SHP77 treated with DMSO at 0.1 percent for 48 hours (cell line): ENCODE measurements at places on chromosomes 5 and 9.

- DNase-seq: no peak
Observed at GRCh38 chr5:38926121-38926520, 80.3 kb downstream of the OSMR start.

- DNase-seq: no peak
Observed at GRCh38 chr5:132110930-132111329, 37.3 kb downstream of the CSF2 start.

DNA sequence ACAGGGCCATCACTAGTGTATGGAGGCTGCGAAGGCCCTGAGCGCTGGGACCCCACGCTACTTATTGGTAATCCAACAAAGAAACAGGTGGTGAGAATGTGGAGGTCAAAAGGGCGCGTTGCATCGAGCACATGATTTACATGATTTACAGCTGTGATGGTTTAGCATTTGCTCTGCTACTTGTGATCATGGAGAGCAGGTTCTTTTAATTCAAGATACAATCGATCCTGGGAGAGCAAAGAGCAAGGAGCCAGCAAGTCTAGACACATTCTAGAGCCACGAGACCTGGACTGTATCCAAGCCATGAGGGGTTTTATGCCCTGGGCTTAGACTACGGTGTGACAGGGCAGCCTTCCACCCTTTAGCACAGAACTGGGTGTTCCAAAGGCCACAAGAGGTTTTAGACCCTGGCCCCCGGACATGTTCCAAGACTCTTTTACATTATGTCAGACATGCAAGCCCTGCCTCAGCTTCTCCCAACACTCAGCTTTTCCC lies 47.0 kb upstream of the CLK4 start:
- DNase-seq: no peak

GRCh38 chr5:122401976-122402725 lies 90.1 kb downstream of the SNCAIP start:
- no peak for DNase-seq

- no peak for DNase-seq
Observed at GRCh38 chr5:63101870-63102269, 523.3 kb downstream of the LRRC70 start.

- DNase-seq: peak; percentile 53
Observed at GRCh38 chr5:14574891-14575508, 6.6 kb upstream of the OTULINL start.

DNA sequence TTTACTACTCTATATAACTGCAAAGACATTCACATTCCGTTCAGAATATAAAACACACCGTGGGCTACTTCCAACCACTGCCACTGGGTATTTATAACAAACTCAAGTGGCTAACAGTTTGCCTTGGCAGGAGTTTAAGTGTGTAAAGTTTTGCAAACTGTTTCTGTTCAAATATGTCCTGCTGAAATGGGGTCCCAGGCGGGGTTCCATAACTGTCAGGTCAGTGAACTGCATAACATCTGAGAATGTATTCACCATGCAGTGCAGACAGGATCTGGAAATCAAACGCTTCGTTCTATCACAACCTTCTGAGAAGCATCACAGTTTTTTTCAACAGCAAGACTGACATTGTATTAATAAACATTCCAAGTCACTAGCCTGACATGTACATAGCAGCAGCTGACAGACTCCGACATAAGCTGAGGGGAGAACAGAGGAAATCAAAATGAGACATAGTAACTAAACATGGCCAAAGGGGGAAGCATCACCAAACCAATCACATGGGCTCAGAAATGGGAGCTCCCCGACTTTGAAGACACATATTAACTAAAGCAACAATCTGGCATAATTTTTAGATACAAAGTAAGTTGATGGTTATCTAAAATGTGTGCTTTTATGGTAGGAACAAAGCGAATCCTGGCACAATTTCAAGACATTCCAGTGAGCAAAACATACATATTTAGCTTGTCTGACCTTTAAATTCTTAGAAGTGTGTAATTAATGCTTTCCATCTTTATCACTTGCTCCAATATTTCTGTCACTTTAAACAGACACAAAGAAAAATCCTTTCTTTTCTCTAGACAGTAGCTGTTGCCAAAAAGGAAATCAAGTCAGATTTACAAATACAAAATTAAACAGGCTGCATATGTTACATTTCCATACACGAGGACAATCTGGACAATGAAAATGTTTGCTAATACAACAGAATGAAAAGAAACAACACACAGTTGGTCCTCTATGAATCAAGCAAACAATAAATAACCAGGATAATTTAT lies 156.8 kb downstream of the MAPKAP1 start:
- no peak for DNase-seq

GRCh38 chr9:116368680-116369079 lies 215.1 kb downstream of the PAPPA start:
- DNase-seq: no peak

DNA sequence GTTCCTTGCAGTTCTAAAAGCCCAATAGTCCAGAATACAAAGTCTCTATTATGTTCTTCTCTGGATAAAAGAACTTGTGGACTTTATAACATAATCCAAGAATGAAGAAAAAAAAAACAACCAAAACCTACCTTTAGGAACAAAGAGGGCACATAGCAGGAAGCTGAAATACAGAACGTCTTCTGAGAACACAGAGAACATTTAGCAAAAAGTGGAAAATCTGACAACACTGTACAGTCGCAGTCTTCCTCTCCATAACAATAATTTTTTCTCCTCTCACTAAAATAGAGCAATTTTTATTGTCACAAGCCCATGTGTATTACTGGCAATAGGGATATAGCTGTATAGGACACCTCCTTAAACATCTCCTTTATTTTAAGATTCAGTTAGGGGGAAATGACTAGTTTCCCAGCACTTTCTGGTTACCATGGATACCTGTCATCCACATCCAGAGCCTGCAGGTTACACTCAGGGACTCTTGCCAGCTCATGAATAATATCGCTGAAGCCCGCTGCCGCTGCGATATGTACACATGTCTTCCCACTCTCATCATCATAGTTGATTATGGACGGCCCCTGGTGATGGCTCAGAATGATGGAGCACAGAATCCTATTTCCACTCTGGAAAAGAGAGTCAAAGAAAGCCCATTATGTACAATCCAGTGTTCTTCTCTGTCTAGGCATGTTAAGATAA lies 106.5 kb downstream of the ANKRD55 start:
- no peak for DNase-seq

DNA sequence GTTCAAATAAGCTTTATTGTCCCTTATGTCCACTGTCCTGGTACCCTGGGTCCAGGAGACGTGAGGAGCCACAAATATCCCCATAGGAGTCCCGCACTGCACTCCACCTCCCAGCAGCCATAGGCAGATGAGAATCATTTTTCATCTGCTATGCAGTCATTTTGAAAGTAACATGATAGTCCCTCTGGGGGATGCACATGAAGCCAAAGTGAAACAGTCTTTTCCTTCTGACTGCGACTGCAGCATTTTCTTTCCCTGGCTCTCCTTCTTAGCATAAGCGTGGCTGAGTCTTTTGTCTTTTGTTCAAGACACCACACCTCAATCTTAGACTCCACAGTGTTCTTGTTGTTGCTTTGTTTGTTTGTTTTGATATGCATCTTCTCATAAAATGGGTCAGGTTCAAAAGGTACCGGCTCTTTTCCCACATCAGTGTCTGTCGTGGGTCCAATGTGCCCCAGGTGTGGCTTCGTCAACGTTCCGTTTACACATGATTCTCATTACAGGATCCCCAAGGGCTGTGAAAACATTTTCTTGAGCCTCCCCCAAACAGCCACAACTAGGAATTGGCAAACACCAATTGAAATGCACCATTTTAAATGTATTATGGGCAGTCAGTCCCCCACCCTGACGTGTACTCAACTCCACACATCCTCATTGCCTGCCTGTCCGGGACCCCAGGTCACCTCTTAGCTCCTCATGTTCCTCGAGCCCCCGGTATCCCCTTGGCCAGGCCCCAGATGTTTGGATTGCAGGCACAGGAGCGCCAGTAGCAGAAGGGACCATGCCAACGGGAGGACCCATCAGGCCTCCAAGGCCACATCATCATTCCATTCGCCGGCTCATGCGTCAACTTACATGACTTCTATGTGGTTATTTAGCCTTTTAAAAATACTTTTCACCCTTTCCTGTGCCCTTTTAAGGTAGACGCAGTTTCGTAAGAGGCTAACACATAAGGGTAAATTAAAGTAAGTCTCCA lies 237.8 kb upstream of the DAPK1 start:
- DNase-seq: no peak

GRCh38 chr5:157984611-157985010 lies 125.7 kb upstream of the CLINT1 start:
- no peak for DNase-seq

DNA sequence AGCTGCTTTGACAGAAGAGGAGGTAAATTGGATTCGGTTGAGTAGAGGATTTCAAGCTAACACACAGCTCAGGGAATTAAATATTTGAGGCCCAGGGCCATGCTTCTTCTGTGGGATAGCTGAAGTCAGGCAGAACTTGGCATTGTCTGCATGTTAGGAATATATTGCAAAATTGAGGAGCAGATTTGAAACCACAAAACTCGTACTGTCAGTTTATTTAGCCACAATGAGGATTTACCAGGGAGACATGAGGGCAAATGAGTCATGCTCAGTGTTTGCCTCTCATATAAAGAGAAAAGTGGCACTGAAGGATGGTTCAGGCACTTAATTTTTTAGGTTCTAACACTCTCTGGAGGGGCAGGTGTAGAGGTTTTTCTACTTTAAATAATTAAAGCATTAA lies 83.0 kb upstream of the PRLR start:
- no peak for DNase-seq

DNA sequence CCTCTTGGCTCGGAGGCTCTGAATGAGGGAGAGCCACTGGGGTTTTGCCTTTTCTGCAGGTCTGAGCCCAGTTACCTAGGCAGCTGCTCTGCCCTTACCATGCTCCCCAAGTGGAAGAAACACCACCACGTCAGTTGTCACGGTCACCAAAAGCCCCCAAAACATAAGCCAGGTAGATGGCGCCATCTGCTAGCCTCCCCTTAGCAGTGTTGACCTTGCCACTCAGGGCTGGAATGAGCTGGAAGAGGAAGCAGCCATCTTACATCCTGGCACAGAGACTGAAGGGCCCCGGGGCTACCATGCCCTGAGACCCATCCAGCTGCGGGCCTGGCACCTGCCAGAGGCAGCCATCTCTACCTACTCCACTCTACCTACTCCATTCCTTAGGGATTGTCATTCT lies 7.4 kb downstream of the ZER1 start:
- DNase-seq: no peak

- DNase-seq: no peak
Observed at GRCh38 chr5:56140073-56140472, 93.1 kb downstream of the ANKRD55 start.

DNA sequence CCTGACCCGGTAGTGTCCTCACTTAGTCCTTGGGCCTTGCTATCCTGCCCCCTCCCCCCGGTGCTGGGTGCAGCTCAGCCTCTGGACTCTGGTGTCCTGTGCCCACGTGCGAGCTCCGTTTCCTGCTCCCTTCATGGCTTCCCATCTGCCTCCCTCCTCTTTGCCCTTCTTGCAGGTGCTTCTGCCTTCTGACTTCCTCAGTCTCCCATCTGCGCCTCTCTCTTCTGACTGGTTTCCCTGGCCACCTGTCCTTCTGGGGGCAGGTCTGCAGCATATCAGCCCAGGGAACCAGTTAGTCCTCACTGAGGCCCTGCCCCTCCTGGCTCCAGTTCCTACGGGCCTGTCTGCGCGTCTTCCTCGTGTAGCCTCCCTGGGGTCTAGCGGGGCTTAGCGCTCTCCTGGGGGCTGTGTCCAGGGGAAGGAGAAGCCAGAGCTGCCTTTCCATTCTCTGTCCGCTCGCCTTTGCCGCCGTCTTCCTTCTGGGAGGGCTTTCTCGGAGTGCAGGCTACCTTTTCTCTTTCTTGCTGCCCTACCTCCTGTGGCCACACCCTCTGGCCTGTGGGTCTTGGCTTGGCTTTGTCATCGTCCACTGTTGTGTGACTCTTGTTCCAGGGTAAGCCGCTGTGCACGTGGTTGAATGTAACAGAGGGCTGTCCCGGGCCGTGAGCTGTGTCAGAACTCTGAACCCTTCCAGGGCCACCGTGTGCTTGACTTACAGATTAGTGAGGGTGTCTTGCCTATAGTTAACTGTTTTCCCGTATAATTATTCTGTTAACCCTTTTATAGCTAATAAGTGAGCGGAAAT lies 51.8 kb downstream of the EHMT1 start:
- no peak for DNase-seq

GRCh38 chr9:115057559-115057958 lies 60.4 kb downstream of the TNC start:
- no peak for DNase-seq

GRCh38 chr9:37971108-37971459 lies 67.2 kb upstream of the SLC25A51 start:
- no peak for DNase-seq

GRCh38 chr9:8571643-8572042 lies 772.1 kb upstream of the DMAC1 start:
- DNase-seq: no peak

GRCh38 chr5:40150896-40151295 lies 528.8 kb upstream of the PTGER4 start:
- no peak for DNase-seq

DNA sequence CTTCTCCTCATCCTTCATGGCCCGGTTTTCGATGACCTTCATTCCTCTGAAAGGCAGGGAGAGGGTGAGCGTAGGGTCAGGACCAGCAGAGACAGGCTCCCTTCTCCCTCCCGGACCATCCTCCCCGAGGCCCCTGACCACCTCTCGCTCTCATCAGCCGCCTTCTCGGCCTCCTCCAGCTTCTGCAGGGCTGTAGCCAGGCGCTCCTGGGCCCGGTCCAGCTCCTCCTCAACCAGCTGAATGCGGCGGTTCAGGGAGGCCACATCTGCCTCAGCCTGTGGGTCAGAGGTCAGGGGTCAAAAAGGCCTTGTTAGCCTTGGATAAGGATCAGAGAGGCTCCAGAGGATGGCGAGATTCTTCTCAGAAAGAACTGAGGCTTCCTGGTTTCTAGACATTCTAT lies 4.2 kb downstream of the TPM2 start:
- DNase-seq: no peak

GRCh38 chr9:652914-653313 lies 188.6 kb upstream of the DMRT1 start:
- DNase-seq: no peak

DNA sequence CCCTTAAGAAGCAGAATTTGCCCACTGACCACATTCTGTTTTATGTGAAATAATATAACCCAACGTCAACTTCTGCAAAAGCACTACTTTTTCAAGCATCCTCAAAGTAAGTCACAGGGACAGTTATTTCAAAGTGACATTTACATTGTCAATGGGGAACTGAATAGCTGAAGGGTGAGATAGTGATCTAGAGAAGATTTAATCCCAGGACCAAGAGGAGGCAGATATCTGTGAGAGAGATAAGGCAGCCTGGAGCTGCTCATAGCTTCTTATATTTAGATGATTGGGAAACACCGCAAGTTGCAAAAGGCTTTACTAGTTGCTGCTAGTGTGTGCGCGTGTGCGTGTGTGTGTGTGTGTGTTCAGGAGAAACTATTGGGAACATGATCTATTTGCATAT lies 210.4 kb upstream of the RFX3 start:
- no peak for DNase-seq

DNA sequence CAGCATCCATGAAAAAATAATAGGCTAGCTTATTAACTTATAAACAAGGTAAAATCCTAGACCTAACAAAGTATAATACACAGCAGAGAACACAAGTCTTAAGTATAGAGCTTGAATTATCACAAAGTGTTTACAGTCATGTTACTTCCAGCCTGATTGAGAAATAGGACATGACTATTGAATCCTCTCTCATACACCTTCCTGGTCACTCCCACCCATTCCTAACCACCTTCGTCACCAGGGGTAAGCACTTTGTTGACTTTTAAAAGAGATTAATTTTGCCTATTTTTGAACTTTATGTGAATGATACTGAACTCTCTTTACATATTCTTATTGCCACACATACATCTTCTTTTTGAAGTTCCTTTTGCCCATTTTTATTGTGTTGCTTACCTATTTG lies 325.8 kb downstream of the PJA2 start:
- DNase-seq: no peak

- DNase-seq: no peak
Observed at GRCh38 chr5:40404613-40405012, 275.1 kb upstream of the PTGER4 start.
